ENCODE measurements at places on chromosomes 1 and 21. TPM values are rescaled to one million over a fixed set of nuclear protein-coding genes. Genes with fewer than 3 reads are reported as not detected.

GRCh38 chr1:223752721-223753515 lies 40.6 kb downstream of the CAPN2 start:
- no peak overlapping the region for H3K4me3 ChIP-seq
- DNase-seq = peak; percentile 83
- no peaks in the 10 kb centered on the region for H3K27me3 ChIP-seq

GRCh38 chr1:14282707-14283106 lies 315.8 kb upstream of the KAZN start:
- DNase-seq = no peak
- no peak overlapping the region for H3K4me3 ChIP-seq
- no peak overlapping the region for H3K27ac ChIP-seq
- no peaks in the 10 kb centered on the region for H3K27me3 ChIP-seq

- no peak overlapping the region for H3K27ac ChIP-seq
- H3K36me3 ChIP-seq = peaks cover 3% of the 10 kb centered on the region
- DNase-seq = no peak
Observed at GRCh38 chr1:32316903-32317277, 19.1 kb downstream of the MARCKSL1 start.

DNA sequence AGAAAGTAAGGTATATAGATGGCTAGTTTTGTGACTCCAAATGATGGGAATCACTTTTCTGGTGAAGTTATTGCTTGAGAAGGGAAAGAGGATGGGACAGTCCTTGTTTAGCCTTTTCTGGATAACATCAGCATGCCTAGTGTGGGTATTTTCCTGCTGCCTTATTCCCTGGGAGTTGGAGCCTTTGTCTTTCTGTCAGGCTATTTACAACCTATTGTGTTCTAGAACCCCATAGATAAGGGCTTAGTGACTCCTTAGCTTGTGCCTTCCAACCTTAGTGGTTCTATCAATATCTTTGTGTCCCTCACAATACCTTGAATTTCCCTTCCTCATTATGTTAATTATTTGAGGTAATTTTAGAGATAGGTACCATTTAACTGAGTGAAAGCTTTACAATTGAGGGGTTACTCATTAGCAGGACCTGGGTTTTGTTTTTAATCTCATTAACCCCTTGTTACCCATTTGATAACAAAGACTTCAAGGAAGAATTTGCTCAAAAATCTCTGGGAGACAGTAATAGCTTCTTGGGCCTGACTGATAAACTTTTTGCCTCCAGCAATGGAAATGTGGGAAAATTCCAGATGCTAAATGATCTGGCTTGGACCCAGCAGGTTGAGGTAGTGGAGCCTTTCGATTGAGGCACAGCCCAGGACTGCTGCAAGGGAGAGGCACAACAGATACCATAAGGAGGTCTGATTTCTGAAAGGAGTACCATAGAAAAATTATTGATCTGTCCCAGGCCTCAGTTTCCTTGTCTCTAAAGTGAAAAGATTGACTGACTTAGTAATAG lies 49.0 kb downstream of the CACHD1 start:
- H3K4me3 ChIP-seq = no peak overlapping the region
- no peak for DNase-seq
- no peaks in the 10 kb centered on the region for H3K27me3 ChIP-seq
- H3K36me3 ChIP-seq = no peaks in the 10 kb centered on the region
- peak overlapping the region; percentile 24 for H3K27ac ChIP-seq

- H3K36me3 ChIP-seq = no peaks in the 10 kb centered on the region
- H3K27me3 ChIP-seq = peaks cover 13% of the 10 kb centered on the region
- no peak for DNase-seq
Observed at GRCh38 chr1:30817077-30817438, 59.5 kb upstream of the LAPTM5 start.

- no peaks in the 10 kb centered on the region for H3K4me1 ChIP-seq
- no peak overlapping the region for H3K4me3 ChIP-seq
- no peaks in the 10 kb centered on the region for H3K36me3 ChIP-seq
- H3K27ac ChIP-seq = no peak overlapping the region
- H3K27me3 ChIP-seq = peaks cover 6% of the 10 kb centered on the region
- DNase-seq = no peak
Observed at GRCh38 chr1:37012226-37012625, 22.1 kb downstream of the GRIK3 start.

DNA sequence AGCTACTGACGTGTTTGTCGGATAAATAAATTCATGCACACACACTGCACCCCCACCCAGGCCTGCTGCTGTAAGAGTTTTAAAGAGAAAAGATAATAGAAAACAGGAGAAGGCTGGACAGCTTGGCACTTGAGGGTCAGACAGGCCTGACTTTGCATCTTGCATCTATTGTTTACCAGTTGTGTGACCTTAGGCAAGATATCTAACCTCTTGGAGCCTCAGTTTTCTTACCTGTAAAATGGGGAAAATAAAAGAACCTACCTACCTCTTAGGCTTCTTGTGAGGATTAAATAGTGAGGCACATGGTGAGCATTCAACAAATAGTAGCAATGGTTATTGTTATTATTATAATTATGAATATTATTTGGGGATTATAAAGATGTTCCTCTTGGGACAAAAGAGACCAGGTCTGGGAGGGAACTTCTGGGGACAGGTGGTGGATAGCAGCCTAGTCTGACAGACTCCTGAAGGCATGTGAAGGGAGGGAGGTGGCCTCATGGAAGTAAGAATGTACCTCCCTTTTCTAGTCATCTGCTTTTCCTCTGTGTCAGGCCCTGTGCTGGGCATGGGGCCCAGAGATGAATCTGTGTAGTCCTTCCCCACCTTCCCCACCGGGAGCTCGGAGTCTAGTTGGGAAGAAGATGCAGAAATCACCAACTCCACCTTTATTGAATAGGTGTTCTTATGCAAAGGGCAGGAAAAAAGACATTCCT lies 18.3 kb upstream of the EPB41 start:
- H3K4me1 ChIP-seq = peaks cover 12% of the 10 kb centered on the region
- no peak overlapping the region for H3K4me3 ChIP-seq
- no peaks in the 10 kb centered on the region for H3K27me3 ChIP-seq
- H3K27ac ChIP-seq = no peak overlapping the region
- no peak for DNase-seq

DNA sequence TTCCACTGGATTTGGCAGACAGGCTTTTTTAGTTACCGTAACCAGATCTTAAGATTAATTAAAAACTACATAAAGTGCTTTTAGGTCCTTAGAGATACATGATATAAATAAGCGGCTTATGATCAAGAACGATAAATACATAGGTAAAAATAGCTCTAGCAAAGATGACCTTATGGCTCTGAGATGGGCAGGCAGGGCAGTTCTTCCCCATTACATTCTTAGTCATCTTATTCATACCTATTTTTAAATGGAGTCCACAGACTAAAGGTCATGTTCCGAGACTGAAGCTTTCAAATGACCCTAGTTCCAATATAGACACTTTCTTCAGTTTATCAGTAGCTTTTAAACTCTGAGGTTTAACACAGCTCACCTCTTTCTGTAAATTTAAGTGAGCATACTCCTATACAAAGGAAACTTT lies 4.3 kb downstream of the MCL1 start:
- peak overlapping the region; percentile 92 for H3K4me3 ChIP-seq
- DNase-seq = no peak
- peaks cover 61% of the 10 kb centered on the region for H3K36me3 ChIP-seq
- no peaks in the 10 kb centered on the region for H3K27me3 ChIP-seq
- H3K4me1 ChIP-seq = peaks cover 70% of the 10 kb centered on the region
- H3K27ac ChIP-seq = peak overlapping the region; percentile 97

DNA sequence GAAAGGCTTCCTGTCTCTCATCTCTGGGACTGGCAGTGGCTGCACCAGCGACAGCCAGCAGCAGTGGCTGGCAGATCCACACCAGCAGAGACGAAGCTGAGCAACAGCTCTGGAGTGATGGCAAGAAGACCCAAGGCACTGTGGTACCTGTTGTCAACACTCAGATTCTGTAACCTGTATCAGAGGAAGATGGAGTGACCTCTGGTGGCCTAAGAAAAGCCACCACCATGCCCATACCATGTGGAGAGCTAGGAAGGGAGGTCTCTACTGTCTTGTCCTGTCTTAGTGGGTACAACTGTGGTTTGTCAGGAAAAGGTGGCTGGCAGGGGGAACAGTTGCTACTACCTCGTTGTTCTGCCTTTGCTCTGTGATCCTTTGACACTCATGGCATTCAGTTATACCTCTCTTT lies 22.5 kb upstream of the RHBDL2 start:
- H3K27me3 ChIP-seq = no peaks in the 10 kb centered on the region
- H3K27ac ChIP-seq = no peak overlapping the region
- H3K36me3 ChIP-seq = no peaks in the 10 kb centered on the region
- no peak overlapping the region for H3K4me3 ChIP-seq

GJA9 gene
- not detected for total RNA-seq

S100A8 gene
- total RNA-seq = not detected
